Activated effector memory CD4-positive, alpha-beta T cell treated with Interleukin-2 at 50 U/mL for 16 hours (primary cell): ENCODE measurements at places on chromosomes 5 and 9.

GRCh38 chr9:130763331-130764171, 70.0 kb downstream of the EXOSC2 start:
- no peak for DNase-seq

DNA sequence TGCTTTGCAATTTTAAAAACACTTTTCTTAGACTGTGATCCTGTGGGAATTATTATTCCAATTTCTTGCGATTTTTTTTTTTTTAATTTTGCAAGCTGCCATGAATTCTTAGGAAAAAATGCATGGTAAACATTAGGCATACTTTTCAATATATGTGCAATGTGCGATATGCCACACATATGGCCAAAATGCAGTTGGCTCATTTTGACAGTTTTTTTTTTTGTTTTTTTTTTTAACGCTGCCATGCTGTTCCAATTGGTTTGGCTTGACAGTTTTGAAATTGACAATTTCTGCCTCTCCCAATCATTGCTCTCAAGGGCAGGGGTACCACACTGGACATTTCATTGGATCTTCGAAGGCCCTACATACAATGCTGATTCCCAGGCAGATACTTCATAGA, 36.4 kb downstream of the DAPK1 start:
- DNase-seq = no peak

GRCh38 chr5:124074500-124074899, 562.5 kb downstream of the CSNK1G3 start:
- DNase-seq = no peak

GRCh38 chr5:122753500-122753899, 21.4 kb upstream of the SNX2 start:
- DNase-seq = no peak

DNA sequence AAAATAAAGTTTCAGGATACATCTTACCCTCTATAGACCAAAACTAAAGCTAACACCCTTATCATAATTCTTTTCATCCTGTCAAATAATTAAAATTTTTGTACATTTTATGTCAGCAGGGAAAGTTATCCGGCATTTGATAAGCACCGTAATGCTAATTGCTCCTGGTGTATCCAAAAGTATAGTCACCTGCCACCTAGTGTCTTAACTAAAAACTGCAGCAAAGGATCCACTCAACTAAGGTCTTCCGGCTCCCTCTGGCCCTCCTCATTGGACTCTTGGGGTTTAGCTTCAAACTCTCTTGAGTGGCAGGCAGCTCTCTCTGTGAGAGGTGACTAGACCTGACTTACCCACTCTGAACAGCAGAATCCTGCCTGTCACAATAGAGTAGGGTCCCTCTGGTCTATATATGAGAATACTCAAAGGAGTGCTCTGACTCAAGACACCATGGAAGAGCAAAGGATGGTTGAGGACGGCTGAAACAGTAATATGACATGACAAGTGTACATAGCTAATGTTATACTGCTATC, 60.4 kb upstream of the CAST start:
- peak; percentile 11 for DNase-seq

- no peak for DNase-seq
Measured at GRCh38 chr9:112755675-112756074, 5.1 kb downstream of the SNX30 start.

- no peak for DNase-seq
Measured at GRCh38 chr9:86918556-86918955, 28.8 kb downstream of the GAS1 start.

DNA sequence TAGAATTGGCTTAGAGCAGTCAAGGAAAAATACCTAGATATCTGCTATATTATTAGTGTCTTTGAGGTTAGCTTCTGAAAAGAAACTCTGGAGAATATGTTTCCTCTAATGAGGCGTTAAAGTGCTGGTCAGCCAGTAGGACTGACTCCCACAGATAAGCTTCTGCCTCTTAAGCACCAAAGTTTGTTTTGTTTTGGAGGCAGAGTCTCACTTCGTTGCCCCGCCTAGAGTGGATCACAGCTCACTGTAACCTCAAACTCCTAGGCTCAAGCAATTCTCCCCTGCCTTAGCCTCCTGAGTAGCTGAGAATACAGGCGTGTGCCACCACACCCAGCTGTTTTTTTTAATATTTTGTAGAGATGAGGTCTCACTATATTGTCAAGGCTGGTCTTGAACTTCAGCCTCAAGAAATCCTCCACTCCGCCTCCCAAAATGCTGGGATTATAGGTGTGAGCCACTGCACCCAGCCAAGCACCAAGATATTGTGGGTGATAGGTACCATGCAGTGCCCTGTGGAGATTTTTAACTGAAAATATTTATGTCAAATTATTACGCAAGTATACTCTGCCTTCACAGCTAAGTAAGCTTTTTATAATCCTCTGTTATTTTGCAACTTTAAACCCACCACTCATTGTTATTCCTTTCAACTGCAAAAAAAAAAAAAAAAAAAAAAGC, 24.7 kb upstream of the TMEM171 start:
- DNase-seq = no peak

- no peak for DNase-seq
Measured at GRCh38 chr9:21872696-21873095, 70.3 kb downstream of the MTAP start.

GRCh38 chr5:175711031-175711430, 53.2 kb downstream of the HRH2 start:
- DNase-seq = no peak

GRCh38 chr5:160467555-160468362, 46.1 kb downstream of the PTTG1 start:
- DNase-seq = peak; percentile 66
